Activated B cell treated with CpG ODN at 0.5 μM for 24 hours (primary cell): ENCODE measurements at places on chromosomes 4 and X.
A peak's percentile ranks its signal among the peaks of the same experiment; 100 is the strongest.

DNA sequence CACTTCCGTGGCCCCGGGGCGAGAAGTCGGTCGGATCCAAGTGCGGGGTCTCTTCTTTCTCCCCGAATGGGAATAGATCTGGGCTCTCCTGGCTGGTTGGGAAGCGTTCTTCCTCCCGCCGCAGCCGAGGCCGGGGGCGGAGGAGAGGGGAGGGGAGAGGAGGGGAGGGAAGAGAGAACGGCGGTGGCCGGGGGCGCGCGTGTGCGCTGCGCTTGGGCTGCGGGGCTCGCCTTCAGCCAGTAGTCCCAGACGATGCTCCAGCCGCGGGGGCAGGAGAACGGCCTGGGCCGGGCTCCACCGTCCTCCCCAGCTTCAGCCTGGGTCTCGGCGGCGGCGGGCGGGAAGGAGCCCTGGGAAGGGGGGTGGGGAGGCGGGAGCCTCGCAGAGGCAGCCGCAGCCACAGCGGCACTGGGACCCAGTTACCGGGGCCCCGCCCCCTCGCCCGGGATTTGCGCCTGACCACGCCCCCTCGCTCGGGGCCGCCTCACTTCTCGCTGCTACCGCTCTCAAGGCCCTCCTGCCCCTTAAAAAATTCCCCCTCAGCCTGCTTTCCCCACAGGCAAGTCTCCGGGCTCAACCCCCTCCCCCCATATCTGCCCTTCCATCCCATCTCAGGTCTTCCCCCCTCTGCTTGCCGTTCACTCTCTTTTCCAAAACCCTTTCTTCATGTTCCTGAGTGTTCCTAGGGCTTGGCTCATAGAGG is at the start of gene FGD1:
FGD1 (minus strand) TSS at position 421 of the 703 bp plus-strand sequence. CDS start 802 bp downstream, outside the sequence.
- peak; percentile 27 for DNase-seq

DNA sequence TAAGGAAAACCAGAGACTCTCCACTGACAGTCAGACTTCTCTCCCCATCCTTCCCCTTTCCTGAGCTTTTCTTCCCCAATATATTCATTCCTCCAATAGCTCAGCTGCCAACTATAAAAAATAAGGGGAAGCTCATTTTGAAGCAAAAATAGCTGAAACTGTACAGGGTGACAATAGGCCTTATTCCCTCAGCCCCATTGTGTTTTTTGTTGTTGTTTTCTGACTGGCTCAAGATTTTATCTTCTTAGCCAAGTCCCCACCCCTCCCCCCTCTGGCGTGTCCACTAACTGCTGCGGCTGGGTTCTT is 26.2 kb downstream of the PRPS1 start:
- no peak for DNase-seq

- DNase-seq, result no peak
These were observed 137.8 kb downstream of the CEP135 start for GRCh38 chr4:56086561-56086960.

- DNase-seq, result peak; percentile 7
These were observed 54.4 kb downstream of the HMX1 start for GRCh38 chr4:8817096-8817812.

- DNase-seq, result no peak
These were observed 356.9 kb downstream of the RAB28 start for GRCh38 chr4:13126976-13127910.

DNA sequence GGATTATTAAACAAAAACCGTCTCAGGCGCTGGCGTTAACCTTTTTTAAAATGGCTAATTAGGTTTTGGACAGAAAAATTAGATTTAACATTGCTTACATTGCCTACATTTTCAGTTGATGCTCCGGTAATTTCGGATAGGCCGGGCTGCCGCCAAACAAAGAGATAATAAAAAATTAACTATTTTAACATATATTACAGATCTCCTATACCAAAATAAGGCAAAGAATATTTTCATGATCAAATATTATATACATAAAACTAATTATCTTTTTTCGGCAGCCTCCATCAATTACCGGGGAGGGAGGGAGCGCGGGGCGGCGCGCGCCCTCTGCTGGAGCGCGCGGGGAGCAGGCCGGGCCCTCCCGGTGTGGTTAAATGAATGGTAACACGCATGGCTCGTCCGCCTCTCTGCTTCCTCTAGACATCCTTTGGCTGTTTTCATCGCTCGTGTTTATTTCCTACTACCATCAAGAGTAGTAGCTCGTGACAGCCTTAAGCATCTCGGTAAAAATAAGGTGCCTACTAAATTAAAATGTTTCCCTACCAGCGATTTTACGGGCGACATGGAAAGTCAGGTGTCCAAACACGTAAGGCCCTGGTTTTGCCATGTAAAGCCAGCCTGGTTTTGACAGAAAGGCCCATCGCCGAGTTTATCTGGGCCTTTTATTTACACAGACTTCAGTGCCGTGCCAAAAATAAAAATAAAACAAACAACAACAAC is 52.4 kb upstream of the TMEM33 start:
- DNase-seq, result no peak

DNA sequence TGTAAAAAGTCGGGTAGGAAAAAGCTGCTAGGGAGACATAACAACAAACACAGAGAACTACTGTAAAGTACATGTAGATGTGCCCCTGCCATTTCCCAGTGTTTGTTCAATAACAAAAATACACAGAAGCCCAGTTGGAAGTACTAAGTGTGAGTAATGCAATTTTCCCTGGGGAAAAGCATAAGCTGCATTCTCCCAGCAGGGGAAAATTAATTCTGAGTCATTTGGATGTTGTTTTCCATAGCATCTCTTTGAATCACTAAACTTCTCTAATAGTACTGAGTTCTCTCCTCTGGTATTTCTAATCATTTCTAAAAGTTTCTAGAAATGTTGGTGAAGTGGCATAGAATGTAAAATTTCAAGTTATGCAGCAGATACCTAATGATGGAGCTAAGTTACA is 1114.9 kb downstream of the C4orf33 start:
- no peak for DNase-seq

GRCh38 chr4:114691865-114692264 is 93.3 kb downstream of the UGT8 start:
- no peak for DNase-seq

GRCh38 chrX:23008431-23009099 is 8.8 kb downstream of the DDX53 start:
- no peak for DNase-seq

DNA sequence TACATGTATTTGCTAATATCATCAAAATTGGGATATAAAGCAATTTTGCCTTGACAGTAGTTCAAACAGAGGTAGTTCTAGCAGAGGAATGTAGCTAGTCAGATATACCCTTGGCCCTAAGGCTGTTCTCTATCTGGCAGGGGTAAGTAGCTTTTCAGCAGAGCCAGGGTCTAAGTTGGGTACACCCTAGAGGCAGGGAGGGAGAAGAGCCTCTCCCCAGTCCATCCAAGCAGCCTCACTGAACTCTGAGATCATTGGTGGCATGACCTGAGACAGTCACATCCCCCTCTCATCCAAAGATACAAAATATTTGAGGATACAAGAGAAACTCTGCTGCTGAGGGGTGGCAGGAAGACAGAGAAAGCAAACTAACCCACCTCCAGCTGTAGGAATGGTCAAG is 343.7 kb downstream of the DHX15 start:
- DNase-seq, result no peak

- DNase-seq, result no peak
These were observed 136.1 kb downstream of the SNCA start for GRCh38 chr4:89700766-89701423.

DNA sequence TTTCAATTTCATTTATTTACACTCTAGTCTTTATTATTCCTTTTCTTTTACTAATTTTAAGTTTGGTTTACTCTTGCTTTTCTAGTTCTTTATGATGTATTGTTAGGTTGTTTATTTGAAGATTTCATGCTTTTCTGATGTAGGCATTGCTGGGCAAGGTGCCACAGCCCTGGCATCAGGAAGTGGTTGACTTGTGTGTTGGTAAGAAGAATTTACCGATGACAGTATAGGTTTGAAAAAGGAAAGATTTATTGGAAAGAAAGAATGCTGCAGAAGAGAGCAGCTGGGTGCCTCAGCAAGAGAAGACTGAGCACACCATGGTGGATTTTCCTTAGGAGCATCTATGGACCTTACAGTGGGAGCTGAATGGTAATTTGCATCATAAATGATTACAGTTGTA is 153.2 kb downstream of the KLF8 start:
- no peak for DNase-seq

DNA sequence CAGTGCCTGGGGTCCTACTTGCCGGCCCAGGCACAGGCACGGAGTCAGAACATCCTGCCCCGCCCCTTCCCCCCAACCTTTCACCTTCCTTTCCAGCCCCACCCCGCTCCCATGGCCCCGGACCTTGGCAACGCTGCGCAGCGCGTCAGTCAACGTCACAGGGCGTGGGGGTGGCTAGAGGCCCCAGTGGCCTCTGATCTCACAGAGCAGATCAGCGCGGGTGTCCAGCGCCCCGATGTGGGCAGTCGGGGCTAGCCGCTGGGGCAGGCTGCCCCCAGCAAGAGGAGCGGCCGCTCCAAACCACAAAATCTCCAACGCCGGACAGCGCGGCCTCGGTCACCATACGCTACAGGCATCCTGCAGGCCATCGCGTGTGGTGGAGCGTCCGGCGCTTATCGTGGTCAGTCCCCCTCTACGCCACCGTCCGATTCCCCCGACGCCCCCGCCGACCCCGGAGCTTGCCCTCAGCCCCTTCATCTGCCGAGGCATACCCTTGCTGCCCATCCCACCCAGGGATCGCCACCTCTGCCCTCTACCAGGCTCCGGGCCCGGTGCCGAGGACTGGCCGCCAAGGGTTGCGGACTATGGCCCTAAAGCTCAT is 69.6 kb upstream of the APOOL start:
- DNase-seq, result no peak

DNA sequence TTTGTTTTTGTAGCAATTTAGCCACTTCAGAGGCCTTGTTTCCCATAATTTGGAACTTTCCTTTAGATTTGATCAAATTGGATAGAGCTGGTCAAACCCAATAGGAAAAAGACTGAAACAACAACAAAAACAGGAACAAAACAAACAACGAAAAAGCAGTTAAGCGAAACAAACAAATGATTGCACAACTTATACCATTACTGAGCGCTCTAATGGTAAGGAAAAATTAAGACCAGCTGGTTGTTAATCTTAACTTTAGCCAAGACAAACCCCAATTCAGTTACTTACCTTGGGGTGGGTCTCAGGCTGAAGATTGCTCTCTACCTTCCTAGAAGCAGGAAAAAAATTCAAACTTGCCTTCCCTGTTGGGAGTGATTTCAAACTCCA is 38.3 kb downstream of the SPCS3 start:
- no peak for DNase-seq

- DNase-seq, result no peak
These were observed 171.2 kb upstream of the IL15 start for GRCh38 chr4:141465171-141465570.
